ENCODE measurements at places on chromosomes 16 and 17. TPM values are rescaled to one million over a fixed set of nuclear protein-coding genes. Genes with fewer than 3 reads are reported as not detected.

Gene AKTIP
- total RNA-seq: 54.0 TPM

Gene PTGES3L
- 0.37 TPM for total RNA-seq

Gene C17orf78
- not detected for total RNA-seq

Gene CCL14
- not detected for total RNA-seq

Gene SLC6A4
- total RNA-seq: 0.10 TPM

Gene DNAAF8
- total RNA-seq: 0.68 TPM

Gene CCL8
- not detected for total RNA-seq

DNA sequence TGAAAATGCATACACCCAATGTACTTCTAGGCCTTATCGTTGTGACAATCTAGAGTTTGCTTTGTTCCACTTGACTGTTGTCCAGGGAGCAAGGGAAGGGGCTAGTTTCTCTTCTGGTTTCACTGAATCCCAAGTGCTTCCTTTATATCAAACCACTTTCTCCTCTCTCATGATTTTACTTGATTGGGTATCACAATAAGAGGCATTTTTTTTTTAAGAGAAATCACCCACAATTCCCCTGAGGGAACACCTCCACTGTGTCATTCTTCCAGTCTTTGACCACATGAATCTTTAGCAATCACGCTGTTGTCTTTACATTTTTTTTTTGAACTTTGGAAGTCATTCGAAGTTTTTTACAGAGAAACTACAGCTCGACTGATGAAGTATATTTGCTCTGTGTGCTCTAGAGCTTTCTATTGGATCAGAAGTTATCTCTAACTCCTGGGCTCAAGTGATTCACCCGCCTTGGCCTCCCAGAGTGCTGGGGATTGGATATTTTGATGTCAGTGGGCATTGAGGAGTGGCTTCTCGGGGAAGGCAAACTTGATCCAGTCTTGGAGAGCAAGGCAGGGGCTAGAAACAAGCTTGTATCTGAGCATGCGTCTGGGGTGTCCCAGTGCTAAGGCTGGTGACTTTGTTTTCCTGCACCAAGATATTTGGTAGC is 3.0 kb downstream of the CDH1 start:
- peaks cover 26% of the 10 kb centered on the region for H3K27me3 ChIP-seq
- H3K4me3 ChIP-seq: no peak overlapping the region
- peaks cover 5% of the 10 kb centered on the region for H3K4me1 ChIP-seq
- H3K27ac ChIP-seq: no peak overlapping the region

DNA sequence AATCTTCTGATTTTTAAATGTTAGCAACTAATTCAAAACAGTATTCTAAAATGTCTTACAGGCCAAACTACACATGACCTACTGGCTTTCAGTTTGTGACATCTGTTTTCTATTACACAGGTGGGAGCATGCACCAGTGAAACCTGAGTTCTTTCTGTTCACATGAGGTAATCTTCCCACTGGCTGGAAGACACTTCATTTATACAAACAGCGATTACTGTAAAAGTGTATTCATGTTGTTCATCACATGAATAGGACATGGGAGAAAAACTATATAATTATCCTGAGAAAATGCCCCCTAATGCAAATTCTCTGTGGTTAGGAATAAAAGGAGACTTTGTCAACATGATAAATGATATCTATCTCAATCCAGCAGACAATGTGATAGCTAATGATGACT is 11.1 kb upstream of the PIK3R5 start:
- peaks cover 2% of the 10 kb centered on the region for H3K27me3 ChIP-seq
- H3K27ac ChIP-seq: no peak overlapping the region
- no peaks in the 10 kb centered on the region for H3K36me3 ChIP-seq
- H3K4me1 ChIP-seq: peaks cover 10% of the 10 kb centered on the region

GRCh38 chr16:24309258-24310142 is 53.4 kb downstream of the CACNG3 start:
- no peak for DNase-seq
- no peaks in the 10 kb centered on the region for H3K27me3 ChIP-seq
- H3K27ac ChIP-seq: no peak overlapping the region
- H3K4me3 ChIP-seq: no peak overlapping the region
- H3K36me3 ChIP-seq: no peaks in the 10 kb centered on the region
- H3K4me1 ChIP-seq: no peaks in the 10 kb centered on the region

DNA sequence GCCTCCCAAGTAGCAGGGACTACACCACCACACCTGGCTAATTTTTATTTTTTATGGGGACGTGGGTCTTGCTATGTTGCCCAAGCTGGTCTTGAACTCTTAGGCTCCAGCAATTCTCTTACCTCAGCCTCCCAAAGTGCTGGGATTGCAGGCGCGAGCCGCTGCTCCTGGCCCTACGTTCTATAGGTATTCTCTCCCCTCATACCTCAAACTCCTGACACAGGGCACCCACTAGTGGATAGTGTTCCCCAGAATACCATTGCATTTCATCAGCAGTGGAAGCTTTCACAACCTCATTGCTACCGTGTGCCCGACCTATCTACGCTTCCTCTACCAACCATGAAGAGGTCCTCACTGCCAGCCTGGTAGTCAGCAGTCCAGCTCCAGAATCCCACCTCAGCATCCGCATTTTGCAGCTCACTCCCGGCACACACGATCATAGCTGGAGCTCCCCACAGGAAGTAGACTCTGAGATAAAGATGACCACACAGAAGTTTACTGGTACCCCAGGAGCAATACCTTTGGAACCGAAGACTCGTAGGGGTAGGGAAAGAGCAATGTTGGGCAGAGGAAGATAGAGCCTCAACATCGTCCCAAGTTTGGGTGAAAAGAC is 9.3 kb downstream of the CTRB2 start:
- no peak for DNase-seq
- no peak overlapping the region for H3K4me3 ChIP-seq
- no peak overlapping the region for H3K27ac ChIP-seq
- H3K36me3 ChIP-seq: no peaks in the 10 kb centered on the region

DNA sequence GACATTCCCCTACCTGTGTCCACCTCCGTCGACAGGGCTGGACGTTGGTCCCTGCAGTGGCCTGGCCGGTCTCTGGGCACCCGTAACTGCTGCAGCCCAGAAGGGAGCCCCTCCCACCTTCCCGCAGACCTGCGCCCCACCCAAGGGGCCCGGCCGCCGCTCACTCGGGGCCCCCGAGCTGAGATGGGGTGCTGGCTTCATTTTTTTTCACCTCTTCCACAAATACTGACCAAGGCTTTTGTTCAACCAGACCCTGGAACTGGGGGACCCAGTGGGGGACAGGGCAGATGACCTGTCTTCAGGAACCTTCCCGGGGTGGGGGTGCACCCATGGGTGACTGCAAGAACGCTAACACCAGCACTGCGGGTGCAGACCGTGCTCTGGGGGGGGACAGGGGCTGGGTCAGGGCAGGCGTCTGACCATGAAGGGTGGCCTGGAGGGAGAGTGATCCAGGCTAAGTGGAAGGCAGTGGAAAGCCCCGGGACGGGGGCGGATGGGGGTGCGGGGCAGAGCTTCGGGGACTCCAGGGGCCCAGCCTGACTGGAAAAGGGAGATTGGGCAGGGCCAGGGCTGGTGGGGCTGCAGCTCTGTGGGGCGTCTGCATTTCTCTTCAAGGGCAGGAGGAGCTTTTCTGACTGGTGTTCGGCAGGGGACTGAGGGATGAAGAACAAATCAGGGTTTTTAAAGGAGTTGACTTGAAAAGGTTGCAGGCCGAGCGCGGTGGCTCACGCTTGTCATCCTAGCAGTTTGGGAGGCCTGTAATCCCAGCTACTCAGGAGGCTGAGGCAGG is 42.3 kb downstream of the SLC7A5 start:
- no peak for DNase-seq
- no peaks in the 10 kb centered on the region for H3K27me3 ChIP-seq
- no peak overlapping the region for H3K27ac ChIP-seq
- H3K4me1 ChIP-seq: no peaks in the 10 kb centered on the region

GRCh38 chr17:34252444-34253138 is 2.5 kb upstream of the CCL2 start:
- no peak overlapping the region for H3K27ac ChIP-seq
- peaks cover 25% of the 10 kb centered on the region for H3K27me3 ChIP-seq
- no peak for DNase-seq
- no peaks in the 10 kb centered on the region for H3K36me3 ChIP-seq

DNA sequence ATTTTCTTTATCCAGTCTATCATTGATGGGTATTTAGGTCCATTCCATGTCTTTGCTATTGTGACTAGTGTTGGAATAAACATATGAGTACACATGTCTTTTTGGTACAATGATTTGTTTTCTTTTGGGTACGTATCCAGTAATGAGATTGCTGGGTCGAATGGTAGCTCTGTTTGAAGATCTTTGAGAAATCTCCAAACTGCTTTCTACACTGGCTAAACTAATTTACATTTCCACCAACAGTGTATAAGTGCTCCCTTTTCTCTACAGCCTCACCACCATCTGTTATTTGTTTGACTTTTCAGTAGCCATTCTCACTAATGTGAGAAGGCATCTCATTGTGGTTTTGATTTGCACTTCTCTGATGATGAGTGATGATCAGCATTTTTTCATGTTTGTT is 103.7 kb downstream of the GOSR1 start:
- no peak overlapping the region for H3K4me3 ChIP-seq
- H3K4me1 ChIP-seq: no peaks in the 10 kb centered on the region
- no peak for DNase-seq
- H3K36me3 ChIP-seq: no peaks in the 10 kb centered on the region
- H3K27ac ChIP-seq: no peak overlapping the region

GRCh38 chr17:9936095-9936494 is 31.0 kb upstream of the RCVRN start:
- no peaks in the 10 kb centered on the region for H3K27me3 ChIP-seq
- no peaks in the 10 kb centered on the region for H3K4me1 ChIP-seq
- H3K27ac ChIP-seq: no peak overlapping the region
- H3K36me3 ChIP-seq: no peaks in the 10 kb centered on the region
- DNase-seq: no peak

- H3K4me3 ChIP-seq: peak overlapping the region; percentile 86
- peaks cover 5% of the 10 kb centered on the region for H3K36me3 ChIP-seq
- H3K27me3 ChIP-seq: peaks cover 16% of the 10 kb centered on the region
- H3K4me1 ChIP-seq: peaks cover 20% of the 10 kb centered on the region
- H3K27ac ChIP-seq: peak overlapping the region; percentile 83
These were observed 8.0 kb downstream of the ALOX12B start for GRCh38 chr17:8079291-8080207.

GRCh38 chr17:56934280-56934679 is 20.4 kb upstream of the TRIM25 start:
- H3K4me3 ChIP-seq: no peak overlapping the region
- peaks cover 35% of the 10 kb centered on the region for H3K4me1 ChIP-seq
- peaks cover 68% of the 10 kb centered on the region for H3K36me3 ChIP-seq
- DNase-seq: peak; percentile 59
- H3K27me3 ChIP-seq: no peaks in the 10 kb centered on the region

- no peak overlapping the region for H3K4me3 ChIP-seq
- no peak for DNase-seq
- peak overlapping the region; percentile 75 for H3K27ac ChIP-seq
- H3K36me3 ChIP-seq: peaks cover 52% of the 10 kb centered on the region
- H3K27me3 ChIP-seq: no peaks in the 10 kb centered on the region
- H3K4me1 ChIP-seq: peaks cover 37% of the 10 kb centered on the region
These were observed 16.2 kb downstream of the DNASE1 start for GRCh38 chr16:3670711-3671110.

DNA sequence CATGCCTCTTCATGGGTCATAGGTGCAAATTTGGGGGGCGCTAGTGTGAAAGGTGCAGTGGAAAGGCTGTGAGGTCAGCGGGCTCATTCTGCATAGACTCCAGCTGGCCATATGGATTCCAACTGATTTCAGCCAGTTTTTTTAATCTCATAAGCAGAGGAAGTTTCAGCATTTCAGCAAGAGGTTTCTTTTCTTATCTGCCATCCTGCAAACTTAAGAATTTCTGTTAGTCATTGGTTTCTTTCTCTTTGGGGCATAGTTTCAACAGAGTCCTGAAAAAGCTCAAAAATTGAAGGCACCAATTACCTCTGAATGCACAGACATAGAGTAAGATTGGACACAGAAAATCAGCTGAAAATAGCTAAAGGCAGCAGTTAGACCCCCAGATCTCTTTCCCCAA is 16.2 kb upstream of the ALOX15 start:
- no peak for DNase-seq
- H3K27ac ChIP-seq: no peak overlapping the region

- DNase-seq: no peak
- peaks cover 66% of the 10 kb centered on the region for H3K36me3 ChIP-seq
- peaks cover 84% of the 10 kb centered on the region for H3K4me1 ChIP-seq
- no peaks in the 10 kb centered on the region for H3K27me3 ChIP-seq
- H3K4me3 ChIP-seq: no peak overlapping the region
These were observed 335.2 kb downstream of the SEC14L1 start for GRCh38 chr17:77476006-77476405.

DNA sequence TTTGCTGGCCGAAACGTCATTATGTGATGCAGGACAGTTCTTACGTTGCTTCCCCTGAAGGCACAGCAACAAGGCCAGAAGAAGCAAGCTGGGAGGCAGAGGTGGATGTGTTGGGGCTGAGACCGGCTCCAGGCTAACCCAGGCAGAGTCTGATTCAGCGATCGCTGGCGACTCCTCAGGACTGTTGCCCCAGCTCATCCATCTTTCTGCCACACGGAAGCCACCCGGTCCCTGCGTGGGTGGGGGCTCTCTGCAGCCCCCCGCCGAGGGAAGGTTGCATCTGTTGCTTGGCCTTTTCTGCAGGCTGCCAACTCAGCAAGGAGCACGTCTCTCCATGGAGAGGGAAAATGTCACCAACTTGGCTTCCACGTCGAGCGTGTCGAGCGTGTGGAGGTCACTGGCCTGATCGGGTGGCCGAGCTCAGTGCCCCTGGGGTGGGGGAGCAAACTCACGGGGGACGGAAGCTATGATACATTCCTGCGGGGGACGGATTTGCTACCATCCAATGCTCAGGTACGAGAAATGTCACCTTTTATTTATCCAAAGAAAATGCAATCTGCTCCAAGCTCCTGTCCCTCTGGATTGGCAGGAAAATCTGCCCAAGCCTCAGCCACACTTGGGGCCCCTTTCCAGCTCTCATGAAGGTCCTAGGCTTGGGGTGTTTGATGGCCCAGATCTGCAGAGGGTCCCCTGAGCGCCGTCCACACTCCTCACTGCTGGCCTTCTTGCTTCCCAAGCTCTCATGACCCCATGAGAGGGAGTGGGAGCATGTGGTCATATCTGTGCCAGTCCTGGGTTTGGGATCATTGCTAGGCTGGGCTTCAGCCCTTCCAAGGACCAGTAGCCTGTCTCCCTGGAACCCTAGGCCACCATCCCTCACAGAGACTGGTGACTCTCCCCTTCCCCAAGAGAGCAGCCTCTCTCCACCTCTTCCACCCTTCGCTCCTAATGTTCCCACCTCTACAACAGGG is 69.4 kb downstream of the RPH3AL start:
- no peaks in the 10 kb centered on the region for H3K4me1 ChIP-seq
- H3K27me3 ChIP-seq: no peaks in the 10 kb centered on the region
- H3K4me3 ChIP-seq: no peak overlapping the region
- DNase-seq: no peak

DNA sequence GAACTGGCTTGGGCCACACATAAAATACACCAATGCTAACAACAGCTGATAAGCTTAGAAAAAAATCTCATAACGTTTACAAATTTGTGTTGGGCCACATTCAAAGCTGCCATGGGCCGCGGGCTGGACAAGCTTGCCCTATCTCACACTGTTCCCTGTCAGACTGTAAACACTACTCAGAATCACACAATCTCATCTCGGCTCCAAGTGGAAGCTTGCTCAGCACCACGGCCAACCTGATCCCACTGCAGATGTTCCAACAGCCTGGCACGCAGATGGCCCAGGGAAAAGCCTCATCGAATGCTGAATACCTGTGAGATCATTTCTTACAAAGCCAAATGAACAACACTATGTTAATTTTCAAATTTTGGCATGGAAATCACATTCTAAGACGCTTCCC is 125.8 kb downstream of the ANKRD11 start:
- no peaks in the 10 kb centered on the region for H3K27me3 ChIP-seq
- H3K27ac ChIP-seq: peak overlapping the region; percentile 85
- no peak overlapping the region for H3K4me3 ChIP-seq
